ENCODE measurements at places on chromosomes 3 and 15. TPM values are rescaled to one million over a fixed set of nuclear protein-coding genes. Genes with fewer than 3 reads are reported as not detected.

DNA sequence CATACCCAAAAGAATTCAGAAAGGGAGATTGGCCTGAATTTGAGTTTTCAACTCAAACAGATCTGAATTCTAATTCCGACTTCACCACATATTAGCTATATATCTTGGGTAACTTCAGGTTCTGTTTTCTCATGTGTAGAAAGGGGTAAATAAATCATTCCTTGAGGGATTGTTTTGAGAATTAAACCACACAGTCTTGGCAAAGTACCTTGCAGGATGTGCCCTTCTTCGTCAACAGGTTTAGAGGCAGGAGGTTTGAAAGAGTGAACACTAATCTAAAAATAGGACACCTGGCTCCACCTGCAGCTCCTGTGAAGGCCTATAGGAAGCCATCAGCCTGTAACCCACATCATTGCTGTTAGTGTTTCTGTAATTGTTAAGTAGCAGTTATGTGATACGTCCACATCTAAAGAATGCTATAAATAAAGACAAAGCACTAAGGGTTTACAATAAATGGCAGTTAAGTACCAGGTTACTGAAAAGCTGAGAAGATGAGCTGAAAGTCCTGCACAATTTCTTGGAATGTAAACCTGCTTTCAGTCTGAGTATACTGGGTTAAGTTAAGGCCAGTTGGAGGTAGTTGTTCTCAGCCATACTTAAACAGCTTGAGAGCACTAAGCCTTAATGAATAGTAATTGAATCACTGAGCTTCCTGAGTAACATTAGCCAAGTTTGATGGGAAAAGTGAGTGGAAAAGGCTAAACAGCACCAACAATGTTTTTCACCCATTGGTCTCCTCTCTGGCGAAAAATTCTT, 6.0 kb downstream of the CCDC80 start:
- DNase-seq = no peak

- no peak for DNase-seq
Observed at GRCh38 chr3:118181274-118181673, 853.4 kb downstream of the IGSF11 start.

TYRO3 gene
- total RNA-seq = 5.2 TPM

LTF gene
- total RNA-seq = 22.6 TPM

MYO9A gene
- total RNA-seq = 29.4 TPM

Data from prostate gland (tissue), 2 donors.